NB4 (cell line): ENCODE measurements at places on chromosomes 4 and X.

- DNase-seq: peak; percentile 98
Measured at GRCh38 chr4:56958111-56958517, 19.3 kb downstream of the NOA1 start.

DNA sequence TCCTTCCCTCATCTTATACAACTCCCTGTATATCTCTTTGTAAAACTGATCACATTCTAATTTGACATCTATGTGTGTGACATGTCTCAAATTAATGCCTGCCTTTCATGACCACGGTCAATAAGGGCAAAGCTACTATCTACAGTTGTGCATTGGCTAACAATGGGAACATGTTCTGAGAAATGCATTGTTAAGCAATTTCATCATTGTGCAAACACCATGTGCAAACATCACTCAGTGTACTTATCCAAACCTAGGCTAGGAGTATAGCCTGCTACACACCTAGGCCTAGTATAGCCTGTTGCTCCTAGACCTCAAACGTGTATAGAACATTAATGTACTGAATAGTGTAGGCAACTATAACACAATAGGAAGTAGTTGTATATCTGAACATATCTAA is 95.0 kb downstream of the BANK1 start:
- no peak for DNase-seq

GRCh38 chrX:105375816-105376215 is 155.3 kb upstream of the TEX13A start:
- DNase-seq: no peak

DNA sequence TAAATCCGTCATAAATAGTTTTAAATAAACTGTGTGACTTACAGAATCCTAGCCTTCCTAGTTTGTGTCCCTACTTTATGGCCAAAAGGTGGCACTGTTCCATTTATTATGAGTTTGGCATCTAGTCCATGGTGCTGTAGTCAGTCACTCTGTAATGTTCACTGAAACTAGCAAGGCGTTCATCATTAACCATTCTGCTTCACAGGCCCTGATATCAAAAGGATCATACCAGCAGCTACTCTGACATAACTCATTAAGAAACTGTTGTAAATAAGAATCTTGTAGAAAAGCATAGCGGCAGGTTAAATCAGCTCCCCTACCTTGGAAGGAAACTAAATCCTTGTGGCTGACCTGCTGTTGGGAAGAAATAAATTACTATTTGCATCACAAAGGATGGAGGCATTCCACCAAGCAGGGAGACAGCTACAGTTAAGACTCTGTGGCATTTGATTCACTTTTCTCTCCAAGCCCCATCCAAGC is 919.6 kb upstream of the DIAPH2 start:
- DNase-seq: peak; percentile 46

GRCh38 chr4:158131027-158131426 is 41.8 kb downstream of the GASK1B start:
- DNase-seq: no peak

- no peak for DNase-seq
Measured at GRCh38 chr4:83974111-83974780, 438.3 kb downstream of the GPAT3 start.
